ENCODE measurements at places on chromosomes 12 and 14.

- no peak for DNase-seq
These were observed 31.5 kb downstream of the SCN8A start for GRCh38 chr12:51622564-51622963.

- DNase-seq: no peak
These were observed 69.8 kb upstream of the IFNG-AS1 start for GRCh38 chr12:67919406-67919805.

GRCh38 chr12:49954863-49955830, 4.6 kb downstream of the AQP2 start:
- DNase-seq: no peak

GRCh38 chr12:7934889-7935492, 996 bp downstream of the SLC2A3 start:
- DNase-seq: no peak

GRCh38 chr14:53956427-53957201, at the start of gene BMP4:
TSS of gene BMP4 (minus strand) at chr14:53956825. CDS start at chr14:53952222, 4,603 bp downstream.
- no peak for DNase-seq

DNA sequence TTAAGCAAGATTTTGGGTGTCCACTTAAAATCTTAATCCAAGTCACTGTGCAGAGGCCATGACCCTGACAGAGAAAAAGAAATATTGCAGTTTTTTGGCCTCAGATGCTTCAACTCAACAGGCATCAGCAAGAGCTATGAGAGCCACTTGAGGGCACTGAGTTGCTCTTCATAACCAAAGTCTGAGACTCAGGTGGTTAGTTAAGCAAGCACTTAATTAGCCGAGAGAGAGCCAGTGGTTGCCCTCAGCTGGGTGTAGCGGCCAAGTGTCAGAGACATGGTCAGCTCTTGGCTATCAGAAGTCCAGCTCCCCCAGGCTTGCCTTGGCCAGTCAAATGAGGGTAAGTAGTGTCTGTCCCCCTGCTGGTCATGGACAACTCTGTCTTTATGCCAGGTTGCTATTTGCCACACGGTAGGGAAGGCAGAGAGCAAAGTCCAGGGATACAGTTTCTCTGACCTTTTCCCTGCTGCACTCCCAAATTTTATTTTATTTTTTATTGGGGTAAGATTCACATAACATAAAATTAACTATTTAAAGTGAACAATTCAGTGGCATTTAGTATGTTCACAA, 9.0 kb upstream of the KRT71 start:
- no peak for DNase-seq

- DNase-seq: no peak
These were observed 22.2 kb upstream of the PPP1R13B start for GRCh38 chr14:103869406-103870143.

- no peak for DNase-seq
These were observed 58.6 kb downstream of the MON2 start for GRCh38 chr12:62525271-62525670.

DNA sequence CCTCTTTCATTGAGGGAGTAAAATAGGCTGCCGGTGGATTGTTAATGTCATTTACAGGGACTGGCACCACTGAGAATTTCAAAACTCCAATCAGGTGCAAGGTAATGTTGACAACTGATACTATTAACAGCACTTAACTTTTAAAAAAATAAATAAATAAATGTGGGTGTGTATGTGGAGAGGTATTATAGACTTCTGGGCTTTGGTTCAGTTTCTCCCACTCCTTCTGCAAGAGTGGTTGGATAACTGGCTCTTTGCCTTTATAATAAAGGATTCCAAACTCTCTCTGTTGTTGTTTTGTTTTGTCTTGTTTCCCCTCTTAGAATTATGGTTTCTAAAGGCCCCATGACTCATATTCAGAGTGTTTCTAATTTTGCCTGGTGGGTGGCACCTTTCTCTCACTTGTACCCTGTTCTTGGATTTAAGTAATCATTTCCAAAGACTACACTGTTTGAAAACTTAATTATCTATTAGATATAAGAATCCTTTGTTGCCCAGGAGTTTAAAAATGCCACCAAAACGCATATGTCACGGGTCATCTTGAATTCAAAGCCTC, 151.6 kb upstream of the ARID2 start:
- no peak for DNase-seq

DNA sequence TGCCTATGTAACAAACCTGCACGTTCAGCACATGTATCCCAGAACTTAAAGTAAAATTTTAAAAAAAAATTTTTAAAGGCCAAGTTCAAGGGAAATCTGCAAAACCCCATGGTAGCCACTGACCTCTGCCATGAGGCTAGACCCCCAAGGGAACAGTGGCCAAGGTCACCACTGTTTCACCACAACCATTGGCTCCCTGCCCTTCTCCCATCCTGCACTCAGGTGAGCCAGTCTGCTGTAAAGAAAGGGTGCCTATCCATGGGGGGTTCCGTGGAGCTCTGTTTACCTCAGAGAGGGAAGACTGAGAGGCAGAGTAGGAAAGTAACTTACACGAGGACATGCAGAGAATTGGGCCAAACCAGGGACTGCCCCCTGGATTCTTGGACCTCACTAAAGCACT, 38.6 kb downstream of the VWF start:
- DNase-seq: no peak

GRCh38 chr12:41507286-41507685, 319.2 kb downstream of the PDZRN4 start:
- no peak for DNase-seq

- no peak for DNase-seq
These were observed 279.9 kb upstream of the RGS6 start for GRCh38 chr14:71652368-71652767.

DNA sequence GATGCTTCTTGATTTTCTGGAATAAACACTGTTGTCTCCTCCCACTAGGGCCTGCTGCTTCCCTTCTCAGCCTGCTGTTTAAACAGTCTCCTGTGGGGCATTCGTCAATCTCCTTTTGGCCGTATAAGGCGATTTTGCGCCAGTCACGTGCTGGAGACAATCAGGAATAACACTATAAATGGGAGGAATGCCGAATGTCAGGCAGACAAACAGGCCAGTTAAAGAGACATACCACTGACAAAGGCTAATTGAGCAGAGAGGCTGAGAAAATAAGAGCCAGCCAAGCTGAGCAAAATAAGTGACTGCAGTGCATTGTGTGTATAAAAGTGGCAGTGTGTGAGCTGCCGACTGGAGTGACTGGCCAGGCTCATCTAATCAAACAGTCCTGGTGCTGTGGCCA, 23.3 kb downstream of the DMAC2L start:
- DNase-seq: no peak

GRCh38 chr12:25767606-25768005, 190.9 kb upstream of the RASSF8 start:
- DNase-seq: no peak

GRCh38 chr12:26422839-26423398, 227.5 kb downstream of the SSPN start:
- DNase-seq: no peak

GRCh38 chr12:106918746-106919145, 37.0 kb upstream of the TMEM263 start:
- peak; percentile 17 for DNase-seq

DNA sequence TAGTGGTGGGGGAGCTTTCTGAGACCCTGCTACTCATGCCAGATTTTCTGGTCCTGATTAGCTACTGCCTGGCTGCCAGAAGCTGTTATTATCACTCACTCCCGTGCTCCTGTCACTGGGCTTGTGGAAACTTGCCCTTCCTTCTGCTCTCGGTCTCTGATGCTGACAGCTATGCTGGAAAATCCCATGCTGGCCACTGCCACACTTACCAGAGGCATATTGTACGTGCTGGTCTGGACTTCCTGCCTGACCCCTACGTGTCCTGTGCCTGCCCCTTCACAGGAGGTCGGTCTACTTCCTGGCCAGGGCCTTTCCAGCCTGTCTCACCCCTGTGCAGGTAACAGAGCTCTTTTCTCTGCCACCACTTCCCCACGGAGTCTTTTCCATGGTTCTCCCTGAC, 149.4 kb upstream of the PLEKHG7 start:
- no peak for DNase-seq

- DNase-seq: no peak
These were observed 115.3 kb downstream of the IPO8 start for GRCh38 chr12:30580344-30580743.

DNA sequence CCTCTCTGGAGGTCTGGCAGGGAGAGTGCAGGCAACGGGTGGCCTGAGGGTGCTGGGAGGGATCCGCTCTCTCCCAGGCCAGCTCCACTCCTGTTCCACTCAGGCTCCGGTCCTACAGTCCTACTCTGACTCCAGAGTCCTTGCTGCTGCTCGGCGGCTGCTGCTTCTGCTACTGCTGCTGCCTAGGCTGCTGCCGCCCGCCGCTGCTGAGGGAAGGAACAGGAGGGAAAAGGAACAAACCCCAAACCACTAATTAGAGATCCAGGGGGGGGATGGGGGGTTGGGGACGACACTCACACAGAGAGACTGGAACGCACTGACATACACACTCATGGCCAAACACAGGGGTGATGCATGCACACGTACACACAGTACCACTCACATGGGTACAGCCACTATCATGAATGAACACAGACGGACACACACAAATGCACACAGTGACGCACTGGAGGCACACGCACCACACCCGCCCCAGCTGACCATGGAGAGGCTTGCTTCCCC, at the start of gene SP7:
SP7 (minus strand) TSS at position 174 of the 501 bp plus-strand sequence. CDS start 708 bp downstream, outside the sequence.
- no peak for DNase-seq

- no peak for DNase-seq
These were observed 6.6 kb downstream of the EXOC5 start for GRCh38 chr14:57262117-57262516.

GRCh38 chr12:122681814-122682213, 21.3 kb downstream of the HCAR2 start:
- no peak for DNase-seq

GRCh38 chr12:80411787-80412186, 32.2 kb upstream of the PTPRQ start:
- no peak for DNase-seq
